ENCODE measurements at places on chromosomes 7 and 10.

- DNase-seq = no peak
These were observed 30.8 kb upstream of the UNCX start for GRCh38 chr7:1201916-1202315.

DNA sequence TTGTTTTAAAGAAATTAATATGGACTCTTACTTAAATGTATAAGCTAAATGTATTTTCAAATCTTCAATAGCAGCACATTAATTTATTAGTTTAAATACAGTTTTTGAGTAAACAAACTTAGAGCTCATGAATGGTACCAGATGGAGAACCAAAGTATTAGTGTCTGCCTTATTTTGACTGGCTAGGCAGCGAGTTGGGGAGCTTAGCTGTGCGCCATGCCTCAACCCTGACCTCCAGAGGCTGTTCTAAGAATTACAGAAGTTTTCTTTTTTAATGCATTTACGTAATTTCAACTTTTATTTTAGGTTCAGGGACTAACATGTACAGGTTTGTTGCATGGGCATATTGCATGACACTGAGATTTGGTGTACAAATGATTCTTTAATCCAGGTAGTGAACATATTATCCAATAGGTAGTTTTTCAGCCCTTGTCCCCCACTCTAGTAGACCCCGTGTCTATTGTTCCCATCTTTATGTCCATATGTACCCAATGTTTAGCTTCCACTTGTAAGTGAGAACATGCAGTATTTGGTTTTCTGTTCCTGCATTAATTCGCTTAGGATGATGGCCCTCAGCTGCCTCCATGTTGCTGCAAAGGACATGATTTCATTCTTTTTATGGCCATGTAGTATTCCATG is 166.8 kb downstream of the IQUB start:
- no peak for DNase-seq

- no peak for DNase-seq
These were observed 16.8 kb downstream of the ASAH2 start for GRCh38 chr10:50234486-50234885.

- no peak for DNase-seq
These were observed 337.8 kb upstream of the TEX47 start for GRCh38 chr7:89133357-89133756.

- no peak for DNase-seq
These were observed 72.0 kb upstream of the FAM20C start for GRCh38 chr7:120164-120991.

- DNase-seq = no peak
These were observed 621.3 kb downstream of the ANKRD7 start for GRCh38 chr7:118845791-118846190.
